Neuronal stem cell (in vitro differentiated cells): ENCODE measurements at places on chromosomes 13 and 19.

DNA sequence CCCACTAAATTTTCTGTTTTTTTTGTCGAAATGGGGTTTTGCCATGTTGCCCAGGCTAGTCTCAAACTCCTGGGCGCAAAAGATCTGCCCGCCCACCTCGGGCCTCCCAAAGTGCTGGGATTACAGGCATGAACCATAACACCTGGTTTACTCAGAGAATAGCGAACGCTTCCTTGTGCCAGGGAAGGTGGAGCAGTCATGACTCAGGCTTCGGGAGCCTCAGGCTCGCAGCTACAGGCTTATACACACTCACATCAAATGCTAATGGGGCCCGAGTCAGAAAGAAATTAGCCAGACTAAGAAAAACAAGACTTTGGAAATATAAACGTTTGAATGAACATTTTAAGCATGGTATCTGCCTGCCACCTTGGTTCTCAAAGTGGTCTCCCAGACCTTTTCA is 11.0 kb upstream of the TPT1 start:
- H3K36me3 ChIP-seq, result peaks cover 83% of the 10 kb centered on the region
- DNase-seq, result no peak
- H3K4me1 ChIP-seq, result no peaks in the 10 kb centered on the region
- H3K27ac ChIP-seq, result no peak overlapping the region
- H3K4me3 ChIP-seq, result no peak overlapping the region

- no peak overlapping the region for H3K4me3 ChIP-seq
- H3K27ac ChIP-seq, result no peak overlapping the region
- H3K36me3 ChIP-seq, result no peaks in the 10 kb centered on the region
Measured at GRCh38 chr13:39789451-39789850, 134.0 kb downstream of the COG6 start.

- DNase-seq, result no peak
- H3K4me3 ChIP-seq, result no peak overlapping the region
- no peak overlapping the region for H3K27ac ChIP-seq
Measured at GRCh38 chr13:97274829-97275649, 52.9 kb downstream of the MBNL2 start.

- H3K27ac ChIP-seq, result peak overlapping the region; percentile 96
- H3K4me1 ChIP-seq, result peaks cover 49% of the 10 kb centered on the region
- H3K27me3 ChIP-seq, result no peaks in the 10 kb centered on the region
Measured at GRCh38 chr19:956766-957440, 27.2 kb upstream of the WDR18 start.

GRCh38 chr13:90094357-90094756 is 1253.1 kb upstream of the MIR17HG start:
- no peaks in the 10 kb centered on the region for H3K4me1 ChIP-seq

DNA sequence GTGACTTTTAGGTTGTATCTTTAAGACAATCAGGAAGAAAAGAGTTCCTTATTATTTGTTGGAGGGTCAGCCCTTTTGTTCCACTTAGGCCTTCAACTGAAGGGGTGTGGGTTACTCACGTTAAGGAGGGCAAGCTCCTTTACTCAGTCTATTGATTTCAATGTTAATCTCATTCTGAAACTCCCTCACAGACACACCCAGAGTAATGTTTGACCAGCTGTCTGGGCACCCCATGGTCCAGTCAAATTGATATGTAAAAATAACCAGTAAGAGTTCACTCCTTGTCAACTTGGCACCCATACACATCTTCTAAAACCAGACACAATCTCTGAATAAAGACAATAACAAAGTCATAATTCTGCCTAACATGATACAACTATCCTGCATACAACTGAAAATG is 292.9 kb downstream of the KLF5 start:
- no peak for DNase-seq
- H3K27me3 ChIP-seq, result no peaks in the 10 kb centered on the region
- H3K4me1 ChIP-seq, result no peaks in the 10 kb centered on the region
- no peak overlapping the region for H3K4me3 ChIP-seq

- DNase-seq, result no peak
- H3K36me3 ChIP-seq, result peaks cover under 1% of the 10 kb centered on the region
- no peak overlapping the region for H3K4me3 ChIP-seq
- no peak overlapping the region for H3K27ac ChIP-seq
Measured at GRCh38 chr13:20904908-20905307, 2.4 kb upstream of the XPO4 start.

DNA sequence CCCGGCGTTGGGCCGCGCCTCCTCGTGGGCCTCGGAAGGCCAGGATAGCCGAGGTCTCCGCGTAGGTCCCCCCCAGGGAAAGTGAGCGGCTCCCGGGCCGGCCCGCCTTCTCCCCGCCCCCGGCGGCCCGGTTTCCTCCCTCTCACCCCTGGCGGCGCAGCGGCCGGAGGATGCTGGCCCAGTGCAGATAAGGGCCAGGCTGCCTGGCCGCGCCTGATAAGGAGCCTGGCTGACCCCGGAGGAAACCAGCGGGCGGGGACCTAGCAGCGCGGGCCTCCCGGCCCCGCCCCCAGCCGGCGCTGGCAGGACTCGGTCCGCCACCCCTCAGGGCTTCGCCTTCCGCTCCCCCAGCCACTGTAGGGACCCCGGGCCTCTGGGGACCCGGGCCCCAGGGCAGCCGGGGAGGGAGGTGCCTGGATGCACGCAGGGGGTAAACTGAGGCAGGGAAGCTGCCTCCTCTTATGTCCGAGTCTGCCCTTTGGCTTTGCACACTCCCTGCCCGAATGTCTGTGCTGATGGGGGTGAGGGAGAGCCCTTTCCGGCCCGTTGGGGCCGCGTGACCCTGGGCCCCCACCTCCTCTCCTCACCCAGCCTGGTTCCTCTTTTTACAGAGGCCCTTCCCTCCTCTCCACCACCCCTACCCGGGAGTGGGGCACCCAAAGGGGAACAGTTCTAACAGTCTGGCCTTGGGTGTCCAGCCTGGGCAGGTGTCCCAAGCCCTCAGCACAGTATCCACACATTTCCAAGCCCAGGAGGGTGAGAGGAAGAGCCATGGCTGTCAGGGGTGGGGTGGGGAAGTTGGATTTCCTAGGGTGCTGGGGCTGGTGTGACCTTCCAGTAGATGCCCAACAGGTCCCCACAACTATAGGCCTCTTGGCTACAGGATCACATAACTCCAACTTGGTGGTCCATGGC is at the start of gene LYL1:
Gene LYL1, minus strand, starts transcription at position 193 of the 915 bp plus-strand sequence. CDS start 1,687 bp downstream, outside the sequence.
- H3K4me3 ChIP-seq, result peak within 1 kb of the TSS; percentile 70
- H3K4me1 ChIP-seq, result peaks cover 4% of the 10 kb centered on the region
- peaks cover 22% of the 10 kb centered on the region for H3K27me3 ChIP-seq

- peaks cover 22% of the 10 kb centered on the region for H3K36me3 ChIP-seq
- peaks cover 3% of the 10 kb centered on the region for H3K27me3 ChIP-seq
- no peak overlapping the region for H3K4me3 ChIP-seq
Measured at GRCh38 chr19:55115446-55116065, 1.9 kb downstream of the PPP1R12C start.

DNA sequence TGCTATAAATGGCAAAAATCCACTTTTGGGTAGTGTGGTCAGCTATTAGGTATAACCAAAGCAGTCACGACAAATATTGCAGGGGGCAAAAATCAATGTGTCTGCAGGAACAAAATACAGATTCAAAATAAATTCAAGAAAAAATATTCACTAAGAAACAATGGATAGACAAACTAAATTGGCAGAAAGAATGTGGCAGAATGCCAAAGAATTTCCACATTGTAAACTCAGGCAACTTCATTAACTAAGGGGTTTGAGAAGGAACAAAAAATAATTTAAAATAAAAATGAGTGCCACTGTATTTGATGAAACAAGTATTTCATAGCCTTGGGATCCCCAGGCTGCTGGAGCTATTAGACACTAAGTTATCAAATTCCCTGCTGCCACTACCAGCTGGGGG is 193.1 kb downstream of the VWA8 start:
- H3K27ac ChIP-seq, result no peak overlapping the region
- no peak for DNase-seq
- no peaks in the 10 kb centered on the region for H3K4me1 ChIP-seq
- H3K36me3 ChIP-seq, result no peaks in the 10 kb centered on the region
- no peaks in the 10 kb centered on the region for H3K27me3 ChIP-seq

- H3K4me1 ChIP-seq, result no peaks in the 10 kb centered on the region
- no peak for DNase-seq
Measured at GRCh38 chr19:39351537-39352064, 9.4 kb downstream of the SAMD4B start.

- H3K36me3 ChIP-seq, result peaks cover 11% of the 10 kb centered on the region
- no peak for DNase-seq
- H3K4me1 ChIP-seq, result peaks cover 16% of the 10 kb centered on the region
- H3K27ac ChIP-seq, result no peak overlapping the region
- peak overlapping the region; percentile 98 for H3K4me3 ChIP-seq
Measured at GRCh38 chr19:2329149-2329478, 630 bp downstream of the SPPL2B start.

- no peak overlapping the region for H3K27ac ChIP-seq
- H3K36me3 ChIP-seq, result no peaks in the 10 kb centered on the region
- H3K4me1 ChIP-seq, result no peaks in the 10 kb centered on the region
- no peak overlapping the region for H3K4me3 ChIP-seq
- DNase-seq, result peak; percentile 37
- no peaks in the 10 kb centered on the region for H3K27me3 ChIP-seq
Measured at GRCh38 chr13:80979035-80979641, 638.2 kb upstream of the SPRY2 start.

GRCh38 chr19:17327654-17328516 is 6.8 kb downstream of the ANO8 start:
- peak; percentile 84 for DNase-seq
- H3K4me3 ChIP-seq, result peak overlapping the region; percentile 72
- H3K36me3 ChIP-seq, result peaks cover 29% of the 10 kb centered on the region
- H3K4me1 ChIP-seq, result no peaks in the 10 kb centered on the region
- peak overlapping the region; percentile 84 for H3K27ac ChIP-seq

DNA sequence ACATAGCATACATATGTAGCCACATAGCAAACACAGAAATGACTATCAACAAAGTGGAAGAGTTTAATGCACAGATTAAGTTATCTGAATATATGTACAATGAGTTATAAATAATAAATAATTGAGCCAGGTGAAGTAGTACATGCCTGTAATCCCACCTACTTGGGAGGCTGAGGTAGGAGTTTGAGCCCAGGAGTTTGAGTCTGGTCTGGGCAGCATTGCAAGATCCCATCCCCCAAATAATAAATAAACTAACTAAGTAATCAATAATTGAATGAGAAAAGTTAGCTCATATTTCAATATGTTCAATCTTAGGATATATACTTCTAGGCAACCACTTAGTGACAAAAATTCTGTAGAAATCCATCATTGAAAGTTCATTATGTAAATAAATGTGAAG is 1.7 kb downstream of the CARD8 start:
- H3K4me3 ChIP-seq, result no peak overlapping the region
- H3K4me1 ChIP-seq, result peaks cover 2% of the 10 kb centered on the region
- H3K27me3 ChIP-seq, result no peaks in the 10 kb centered on the region
- H3K27ac ChIP-seq, result no peak overlapping the region

DNA sequence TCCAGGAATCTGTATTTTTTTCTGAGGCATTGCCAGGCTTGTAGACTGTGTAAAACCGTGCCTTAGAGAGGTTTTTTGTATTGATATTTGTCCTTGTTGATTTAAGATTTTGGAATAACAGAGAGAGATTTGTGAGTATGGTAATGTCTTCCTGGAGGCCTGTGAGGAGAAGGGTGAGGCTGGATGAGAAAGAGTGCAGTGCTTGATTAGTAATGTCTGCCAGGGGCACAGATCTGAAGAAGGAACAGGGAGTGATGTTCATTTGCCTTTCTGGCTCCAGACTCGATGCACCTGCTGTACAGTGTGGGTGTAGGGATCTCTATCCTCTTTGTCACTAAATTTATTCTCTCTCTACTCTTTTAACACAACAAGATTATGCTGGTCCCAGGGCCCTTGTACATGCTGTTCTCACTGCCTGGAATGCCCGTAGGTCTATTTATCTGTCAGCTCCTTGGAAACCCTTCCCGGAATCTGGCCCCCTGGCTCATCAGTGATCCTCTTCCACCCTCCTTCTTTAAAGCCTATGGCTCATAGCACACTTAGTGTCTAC is 4.2 kb downstream of the FIZ1 start:
- peaks cover 55% of the 10 kb centered on the region for H3K36me3 ChIP-seq
- H3K4me3 ChIP-seq, result no peak overlapping the region
- no peak overlapping the region for H3K27ac ChIP-seq
- no peak for DNase-seq
- no peaks in the 10 kb centered on the region for H3K4me1 ChIP-seq

DNA sequence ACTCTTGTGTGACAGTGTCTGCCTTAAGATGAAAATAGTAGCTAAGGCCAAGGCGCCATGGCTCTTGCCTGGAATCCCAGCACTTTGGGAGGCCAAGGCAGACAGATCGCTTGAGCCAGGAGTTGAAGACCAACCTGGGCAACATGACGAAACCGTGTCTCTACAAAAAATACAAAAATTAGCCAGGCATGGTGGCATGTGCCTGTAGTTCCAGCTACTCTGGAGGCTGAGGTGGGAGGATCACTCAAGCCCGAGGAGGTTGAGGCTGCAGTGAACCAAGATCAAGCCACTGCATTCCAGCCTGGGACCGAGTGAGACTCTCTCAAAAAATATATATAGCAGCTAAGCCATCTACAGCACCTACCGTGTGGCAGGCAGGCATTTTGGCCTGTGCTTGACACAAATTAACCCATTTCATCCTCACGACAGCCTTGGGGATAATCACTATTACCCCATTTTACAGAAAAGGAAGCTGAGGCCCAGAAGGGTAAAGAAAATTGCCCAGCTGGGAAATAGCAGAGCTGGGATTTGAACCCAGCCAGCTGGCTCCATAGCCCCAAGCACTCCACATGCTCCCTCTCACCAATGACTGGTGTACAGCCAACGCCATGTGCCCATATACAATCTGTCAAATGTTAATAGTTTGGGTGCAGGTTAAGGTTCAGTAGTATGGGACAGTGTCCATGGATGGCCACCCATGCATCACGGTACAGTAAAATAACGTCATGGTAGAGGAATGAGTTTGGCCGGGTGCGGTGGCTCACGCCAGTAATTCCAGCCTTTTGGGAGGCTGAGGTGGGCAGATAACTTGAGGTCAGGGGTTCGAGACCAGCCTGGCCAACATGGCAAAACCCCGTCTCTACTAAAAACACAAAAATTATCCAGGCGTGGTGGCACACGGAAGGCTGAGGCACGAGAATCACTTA is 3.1 kb downstream of the SLC1A5 start:
- H3K4me3 ChIP-seq, result no peak overlapping the region
- H3K27ac ChIP-seq, result peak overlapping the region; percentile 24
- H3K36me3 ChIP-seq, result peaks cover 51% of the 10 kb centered on the region
- no peak for DNase-seq
- peaks cover 16% of the 10 kb centered on the region for H3K4me1 ChIP-seq
- no peaks in the 10 kb centered on the region for H3K27me3 ChIP-seq

DNA sequence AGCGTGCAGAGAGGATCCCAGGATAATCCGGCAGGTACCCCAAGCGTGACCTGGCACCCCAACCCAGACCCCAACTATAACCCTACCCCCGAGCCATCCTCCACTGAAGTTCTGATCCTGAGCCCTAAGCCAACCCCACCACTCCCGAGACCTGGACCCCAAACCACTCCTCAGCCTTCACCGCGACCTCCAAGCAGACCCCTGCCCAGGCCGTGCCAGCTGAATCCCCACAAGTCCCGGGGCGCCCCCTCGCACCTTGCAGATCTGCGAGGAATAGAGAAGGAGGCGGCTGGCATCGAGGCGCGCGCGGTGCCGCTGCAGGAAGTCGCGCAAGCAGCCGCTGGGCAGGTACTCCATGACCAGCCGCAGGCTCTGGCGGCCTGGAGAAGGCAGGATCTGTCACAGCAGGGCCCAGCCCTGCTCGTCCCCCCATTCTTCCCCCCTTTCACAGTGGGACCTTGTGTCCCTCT is 10.1 kb upstream of the INSL3 start:
- H3K4me1 ChIP-seq, result peaks cover 7% of the 10 kb centered on the region
- no peak overlapping the region for H3K4me3 ChIP-seq
- H3K27ac ChIP-seq, result peak overlapping the region; percentile 32
- H3K27me3 ChIP-seq, result no peaks in the 10 kb centered on the region
